ENCODE measurements at places on chromosomes 1 and 21.

DNA sequence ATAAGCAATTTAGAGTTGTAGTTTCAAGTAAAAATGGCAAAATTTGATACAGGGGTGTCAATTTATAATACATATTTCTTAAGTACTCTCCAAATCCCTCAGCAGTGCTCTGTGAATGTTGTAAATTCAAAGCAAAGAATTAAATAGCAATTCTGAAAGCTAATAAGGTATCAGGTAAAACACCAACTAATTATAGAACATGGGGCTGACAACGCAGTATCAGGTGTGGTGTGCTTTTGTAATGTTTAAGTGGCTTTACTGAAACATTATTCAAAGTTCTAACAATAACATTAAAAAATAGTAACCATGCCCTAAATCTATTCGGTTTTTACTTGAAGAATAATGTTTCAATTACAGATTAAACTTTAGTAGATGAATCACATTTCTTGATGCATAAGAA, 1271.2 kb upstream of the ADGRL2 start:
- DNase-seq: no peak

DNA sequence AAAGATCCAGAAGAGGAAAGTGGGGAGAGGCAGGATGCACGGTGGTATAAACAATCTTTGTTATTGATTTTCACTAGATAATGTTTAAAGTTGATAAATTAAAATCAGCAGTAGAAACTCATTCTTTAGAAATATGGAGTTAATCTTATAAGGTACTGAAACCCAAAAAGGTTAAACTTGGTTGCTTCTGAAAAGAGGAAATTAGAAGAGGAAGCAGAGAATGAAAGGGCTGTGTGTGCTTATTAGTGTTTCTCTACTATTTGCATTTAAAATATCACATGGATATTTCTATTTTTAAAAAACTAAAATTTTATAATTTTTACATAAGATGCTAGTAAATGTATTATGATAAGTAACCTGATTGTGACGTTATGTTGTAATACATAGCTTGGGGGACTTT, 24.4 kb downstream of the C1orf141 start:
- DNase-seq: peak; percentile 51

DNA sequence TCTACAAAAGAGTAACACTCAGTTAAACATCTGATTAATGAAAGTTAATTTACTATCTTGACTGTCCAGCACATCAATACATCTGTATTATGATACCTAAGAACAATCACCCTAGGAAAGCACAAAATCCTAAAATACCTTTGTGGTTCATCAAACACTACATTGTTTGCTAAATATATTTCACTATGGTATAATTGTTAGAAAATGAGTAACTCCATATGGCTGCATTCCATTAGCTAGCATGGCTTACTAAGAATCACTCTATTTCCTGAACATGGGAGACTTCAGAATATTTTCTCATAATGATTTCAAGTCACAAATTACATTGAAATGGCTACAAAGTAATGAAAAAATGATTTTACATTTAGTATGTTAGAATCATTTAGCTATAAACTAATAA, 12.5 kb downstream of the TRMT1L start:
- DNase-seq: no peak

DNA sequence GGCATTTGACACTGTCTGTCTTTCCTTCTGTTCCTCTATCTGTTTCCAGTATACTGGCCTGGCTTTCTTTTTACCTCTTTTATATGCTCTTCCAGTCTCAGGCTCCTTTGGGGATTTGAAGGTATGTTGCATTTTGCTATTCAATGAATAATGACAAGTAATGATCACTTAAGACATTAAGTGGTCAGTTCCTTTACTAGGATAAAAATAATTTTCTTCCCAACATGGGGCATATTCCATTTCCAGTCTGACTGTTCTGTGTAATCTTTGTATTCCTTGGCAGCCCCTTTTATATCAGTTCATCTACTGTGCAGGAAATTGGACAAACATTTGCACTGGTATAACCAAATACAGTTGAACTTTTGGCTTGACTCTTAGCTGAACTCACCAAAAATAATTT, 15.6 kb downstream of the METTL18 start:
- no peak for DNase-seq

DNA sequence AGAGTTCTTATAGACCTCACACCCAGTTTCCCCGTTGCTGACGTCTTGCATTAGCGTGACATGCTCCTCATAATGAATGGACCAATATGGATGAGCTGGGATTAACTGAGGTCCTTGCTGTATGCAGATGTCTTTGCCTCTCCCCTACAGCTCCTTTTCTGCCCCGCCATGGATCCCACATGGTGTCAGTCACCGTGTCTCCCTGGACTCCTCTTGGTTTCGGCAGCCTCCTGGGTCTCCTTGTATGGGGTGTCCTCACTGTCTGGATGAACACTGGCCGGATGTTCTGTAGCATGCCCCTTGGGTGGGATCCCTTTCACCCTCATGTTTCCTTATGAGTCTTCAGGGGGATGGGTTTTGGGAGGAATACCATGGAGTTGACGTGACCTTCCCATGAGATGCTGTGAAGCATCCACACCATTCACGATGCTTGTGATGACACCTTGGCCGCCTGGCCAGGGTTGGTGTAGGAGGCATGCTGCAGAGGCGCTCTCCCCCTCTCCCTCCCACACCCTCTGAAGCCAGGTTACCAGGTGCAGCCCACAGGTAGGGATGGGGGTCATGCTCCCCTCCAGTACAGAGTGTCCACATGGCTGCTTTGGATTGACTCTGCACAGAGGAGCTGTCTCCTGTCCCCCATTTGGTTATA, 4.4 kb downstream of the GJC2 start:
- no peak for DNase-seq
